ENCODE measurements at places on chromosomes 13 and 19. TPM values are rescaled to one million over a fixed set of nuclear protein-coding genes. Genes with fewer than 3 reads are reported as not detected.

The SHANK1 gene
- 0.32 TPM for total RNA-seq

The ZNF667 gene
- 0.56 TPM for total RNA-seq

The CYP4F2 gene
- total RNA-seq: 0.29 TPM

The RGL3 gene
- 0.22 TPM for total RNA-seq

The SHISA7 gene
- not detected for total RNA-seq

The KLK15 gene
- total RNA-seq: not detected

The IL17D gene
- total RNA-seq: 0.13 TPM

The ERCC1 gene
- 51.6 TPM for total RNA-seq

The IRGC gene
- not detected for total RNA-seq

The SEMA6B gene
- total RNA-seq: 0.32 TPM

The TMEM86B gene
- 22.4 TPM for total RNA-seq

The AMER2 gene
- 0.03 TPM for total RNA-seq

The FAM83E gene
- not detected for total RNA-seq

The RUBCNL gene
- 2.3 TPM for total RNA-seq

The SYDE1 gene
- 0.58 TPM for total RNA-seq

The ERICH4 gene
- total RNA-seq: 0.55 TPM

The PTPRH gene
- total RNA-seq: not detected

The DNMT1 gene
- total RNA-seq: 238 TPM

The FUZ gene
- 31.2 TPM for total RNA-seq

The EXOC3L2 gene
- not detected for total RNA-seq

The LDLR gene
- 42.0 TPM for total RNA-seq

The RAP2A gene
- 18.6 TPM for total RNA-seq

The ZNF284 gene
- total RNA-seq: 2.6 TPM

Data from T-cell (primary cell).